ENCODE measurements at places on chromosomes 12 and 14.

- DNase-seq, result no peak
Measured at GRCh38 chr12:19772776-19773175, 333.5 kb downstream of the AEBP2 start.

- no peak for DNase-seq
Measured at GRCh38 chr14:64225151-64225757, 68.9 kb downstream of the ESR2 start.

- DNase-seq, result no peak
Measured at GRCh38 chr14:73097421-73097820, 38.9 kb upstream of the PSEN1 start.

- no peak for DNase-seq
Measured at GRCh38 chr12:98635657-98636323, 8.8 kb downstream of the IKBIP start.

All from suppressor macrophage (primary cell).